ENCODE measurements at places on chromosomes 7 and 10.

GRCh38 chr7:7330997-7331396, 148.7 kb downstream of the C1GALT1 start:
- no peak for DNase-seq

DNA sequence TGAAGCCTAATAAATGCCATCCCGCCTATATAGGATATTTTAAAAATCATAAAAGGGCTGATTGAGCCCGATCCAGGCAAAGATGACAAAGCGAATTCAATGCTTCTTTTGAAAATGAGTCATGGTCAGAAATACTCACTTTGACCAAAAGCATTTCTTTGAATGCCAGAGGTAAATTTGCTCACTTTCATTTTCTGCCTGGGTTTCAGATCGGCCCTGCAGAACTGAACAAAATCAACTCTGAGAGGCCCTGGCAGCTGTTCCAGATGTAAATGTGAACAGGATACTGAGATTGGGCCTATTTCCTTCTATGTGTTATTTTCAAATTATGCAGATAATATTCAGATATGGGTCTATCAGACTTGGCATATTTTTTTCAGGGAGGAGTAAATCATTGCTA, 114.8 kb upstream of the ARID5B start:
- DNase-seq: no peak

GRCh38 chr7:77354914-77355313, 61.2 kb downstream of the GSAP start:
- no peak for DNase-seq

- no peak for DNase-seq
Measured at GRCh38 chr7:15335390-15335789, 226.4 kb downstream of the AGMO start.

DNA sequence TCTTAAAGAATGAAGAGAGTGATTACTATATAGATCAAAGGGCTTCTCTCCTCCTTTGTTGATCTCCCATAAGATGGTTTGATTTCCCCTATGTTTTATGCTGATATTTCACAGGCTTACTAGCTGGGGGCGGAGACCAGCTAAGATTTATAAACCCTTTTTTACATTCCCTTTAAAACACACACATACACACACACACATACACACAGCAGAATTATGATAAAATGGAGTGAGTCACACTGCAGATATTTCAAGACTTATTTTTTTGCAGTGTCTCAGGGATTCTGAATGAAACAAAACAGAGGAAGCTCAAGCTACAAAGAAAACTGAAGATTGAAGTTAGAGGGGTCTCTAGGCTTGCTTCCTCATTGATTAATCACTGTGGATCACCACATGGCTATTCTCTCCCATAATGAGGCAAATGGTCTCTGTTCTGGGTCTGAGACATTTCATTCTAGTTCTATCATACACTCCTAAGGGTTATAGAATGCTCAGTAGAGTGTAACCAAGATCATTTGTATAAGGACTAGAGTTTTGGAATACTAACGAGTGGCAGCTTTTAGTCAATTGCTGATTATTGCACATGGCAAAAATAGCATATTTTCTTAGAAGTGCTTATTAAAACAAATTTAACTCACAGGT, 18.6 kb downstream of the INA start:
- DNase-seq: no peak

GRCh38 chr10:103427866-103428265, 24.3 kb downstream of the CALHM2 start:
- peak; percentile 28 for DNase-seq

DNA sequence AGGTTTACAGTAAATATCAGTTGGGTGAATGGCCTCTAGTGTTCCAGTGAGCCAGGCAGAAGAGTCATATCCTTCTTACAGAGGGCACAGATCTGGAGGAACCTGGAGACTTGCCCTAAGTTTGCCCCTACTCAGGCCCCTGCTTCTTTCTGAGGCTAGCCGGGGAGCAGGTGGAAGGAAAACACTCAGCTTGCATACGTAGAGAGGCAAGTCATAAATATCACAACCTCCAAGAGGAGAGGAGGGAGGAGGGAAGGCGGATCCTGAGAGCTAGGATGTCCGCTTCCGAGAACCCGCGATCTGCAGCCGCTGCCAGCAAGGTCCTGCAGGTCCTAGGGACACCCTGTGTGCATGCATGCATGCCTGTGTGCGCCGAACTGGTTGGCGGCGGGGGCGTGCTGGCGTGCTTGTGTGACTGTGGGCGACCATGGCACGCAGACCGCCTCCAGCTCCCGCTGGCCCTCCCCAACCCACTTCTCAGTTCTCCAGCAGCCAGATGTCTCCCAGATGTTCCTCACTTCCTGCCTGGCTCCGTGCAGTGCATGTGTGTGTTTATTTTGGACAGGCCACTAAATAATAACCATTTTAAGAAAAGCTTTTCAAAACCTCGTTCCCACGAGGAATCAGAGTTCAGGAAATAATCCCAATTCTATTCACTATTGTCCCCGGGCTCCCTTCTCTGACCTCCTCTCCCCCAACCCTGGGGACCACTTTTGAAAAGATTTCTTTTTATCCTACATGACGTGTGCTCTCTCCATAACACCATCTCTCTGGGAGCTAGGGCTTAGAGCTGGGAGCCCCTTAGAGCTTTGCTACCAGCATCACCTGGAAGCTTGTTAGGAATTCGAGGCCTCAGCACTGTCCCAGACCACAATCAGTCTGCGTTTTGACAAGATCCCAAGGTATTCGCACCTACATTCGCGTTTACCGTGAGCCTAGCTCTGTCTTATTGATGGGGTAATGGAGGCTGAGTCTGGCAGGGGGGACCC, 32.4 kb downstream of the UNC5B start:
- no peak for DNase-seq

- no peak for DNase-seq
Measured at GRCh38 chr7:87075671-87076404, 16.4 kb upstream of the ELAPOR2 start.
